ENCODE measurements at places on chromosomes 7 and 10.

DNA sequence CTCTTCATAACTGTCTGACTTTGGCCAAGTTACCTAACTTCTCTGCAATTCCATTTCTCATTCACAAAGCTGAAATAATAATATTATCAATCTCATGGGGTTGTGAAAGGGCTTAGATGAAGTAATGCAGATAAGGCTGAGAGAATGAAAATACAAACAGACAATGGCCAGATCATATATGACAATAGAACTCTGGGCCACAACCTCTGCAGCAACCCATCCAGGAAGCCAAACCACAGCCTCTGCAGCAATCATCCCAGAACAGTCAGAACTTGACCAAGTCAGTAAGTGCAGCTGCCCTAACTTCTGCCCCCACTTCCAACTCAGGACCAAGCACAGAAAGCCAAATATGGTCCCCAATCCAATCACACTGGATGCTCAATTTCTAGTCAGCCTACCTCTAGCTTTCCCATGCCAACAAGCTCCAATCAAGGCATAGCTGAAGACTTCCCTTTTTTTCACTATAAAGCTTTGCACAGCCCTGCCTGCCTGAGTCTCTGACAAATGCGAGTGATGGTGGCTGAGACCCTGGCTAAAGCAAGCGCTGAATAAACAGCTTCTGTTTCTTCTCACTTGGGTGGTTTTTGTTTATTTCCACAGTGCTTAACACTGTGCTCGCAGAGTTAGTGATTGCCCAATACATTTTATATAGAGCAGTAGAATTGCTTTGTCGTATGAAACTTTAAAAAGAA is 34.8 kb upstream of the TNPO3 start:
- peak; percentile 4 for DNase-seq

GRCh38 chr7:131555552-131556052 is 826 bp downstream of the PODXL start:
- DNase-seq, result no peak

DNA sequence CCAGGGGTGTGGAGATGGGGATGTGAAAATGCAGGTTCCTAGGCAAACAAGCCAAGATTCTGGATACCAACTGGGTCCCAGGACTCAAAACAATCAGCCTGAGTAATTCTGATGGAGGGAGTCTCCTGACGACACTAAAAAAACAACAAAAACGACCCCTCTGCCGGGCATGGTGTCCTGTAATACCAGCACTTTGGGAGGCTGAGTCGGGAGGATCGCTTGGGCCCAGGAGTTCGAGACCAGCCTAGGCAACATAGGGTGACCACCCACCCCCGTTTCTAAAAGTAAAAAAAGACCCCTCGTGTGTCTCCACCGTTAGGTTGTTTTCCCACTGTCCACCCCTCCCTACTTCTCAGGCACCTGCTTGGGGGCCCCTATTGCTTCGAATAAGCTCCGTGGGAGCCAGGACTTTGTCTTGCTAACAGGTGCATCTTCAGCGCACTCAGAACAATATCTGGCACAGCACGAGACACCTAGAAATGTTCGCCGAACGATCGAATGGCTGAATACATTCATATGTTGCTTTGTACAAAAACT is 743 bp upstream of the NRF1 start:
- DNase-seq, result no peak

DNA sequence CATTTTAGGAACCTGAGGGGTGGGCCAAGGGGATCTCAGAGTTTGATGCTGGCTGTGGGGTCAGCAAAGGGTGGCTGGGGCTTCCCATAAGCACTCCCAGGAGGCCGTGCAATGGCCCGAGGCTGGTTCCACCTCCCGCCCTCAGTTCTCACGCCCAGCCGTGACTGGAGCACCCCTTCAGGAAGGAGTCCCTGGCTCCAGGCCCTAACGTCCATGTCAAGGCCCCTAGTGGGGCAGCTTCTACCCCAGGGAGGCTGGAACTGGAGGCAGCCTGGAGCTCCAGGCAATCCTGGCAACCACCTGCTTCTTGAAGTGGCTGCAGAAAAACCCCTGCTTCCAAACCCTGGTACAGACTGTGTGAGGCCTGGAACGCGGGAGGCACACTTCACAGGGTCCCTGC is 165.5 kb downstream of the DIP2C start:
- DNase-seq, result no peak

DNA sequence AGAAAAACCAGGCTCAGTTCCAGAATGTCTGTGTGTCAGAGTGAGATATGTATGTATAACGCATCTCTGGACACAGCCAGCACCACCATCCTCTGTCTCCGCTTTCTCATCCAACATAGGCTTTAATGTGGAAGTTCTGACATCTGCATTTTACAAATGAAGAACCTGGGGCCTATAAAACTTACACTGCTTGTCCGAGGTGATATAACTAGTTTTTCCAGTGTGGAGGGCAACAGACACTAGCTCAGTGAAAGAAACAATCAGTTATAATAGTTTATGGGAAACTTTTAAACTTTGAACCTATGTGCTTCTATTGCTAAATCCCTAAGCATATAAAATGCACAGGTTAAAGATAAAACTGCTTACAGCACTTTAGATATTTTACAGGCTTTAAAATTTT is 208.7 kb downstream of the CRPPA start:
- DNase-seq, result no peak

GRCh38 chr7:108515630-108516029 is 10.3 kb downstream of the PNPLA8 start:
- no peak for DNase-seq

- no peak for DNase-seq
Measured at GRCh38 chr10:130179640-130180039, 43.4 kb downstream of the GLRX3 start.

DNA sequence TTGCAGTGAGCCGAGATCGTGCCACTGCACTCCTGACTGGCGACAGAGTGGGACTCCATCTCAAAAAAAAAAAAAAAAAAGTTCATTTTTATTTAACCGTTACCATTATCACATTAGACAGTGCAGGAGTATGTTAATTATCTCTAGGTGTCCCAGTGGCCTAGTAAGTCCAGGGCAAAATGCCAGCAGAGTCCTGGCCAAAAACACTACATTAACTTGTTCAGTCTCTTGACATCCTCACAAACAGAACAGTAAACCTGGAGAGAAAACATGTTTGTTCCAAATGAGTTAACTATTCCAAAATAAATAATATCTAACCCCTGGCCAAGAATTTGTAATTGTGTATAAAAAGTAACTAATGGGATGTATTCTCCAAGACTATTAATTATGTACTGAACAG is 43.2 kb downstream of the PTPRZ1 start:
- no peak for DNase-seq
